ENCODE measurements at places on chromosomes 3 and 15. TPM values are rescaled to one million over a fixed set of nuclear protein-coding genes. Genes with fewer than 3 reads are reported as not detected.
A peak's percentile ranks its signal among the peaks of the same experiment; 100 is the strongest.

Gene SERPINI2
- not detected for total RNA-seq

Gene PIGB
- 4.2 TPM for total RNA-seq

Gene CELF6
- 1.5 TPM for total RNA-seq

Gene COX5A
- 1,577 TPM for total RNA-seq

Gene GABRA5
- not detected for total RNA-seq

Gene LIPC
- 0.32 TPM for total RNA-seq

Gene CMTM7
- total RNA-seq: 4.4 TPM

Gene MUC20
- total RNA-seq: 3.6 TPM

Gene THSD4
- 80.7 TPM for total RNA-seq

Gene RAD51
- total RNA-seq: 1.5 TPM

Gene CLK3
- total RNA-seq: 55.3 TPM

Gene PARP15
- 0.52 TPM for total RNA-seq

DNA sequence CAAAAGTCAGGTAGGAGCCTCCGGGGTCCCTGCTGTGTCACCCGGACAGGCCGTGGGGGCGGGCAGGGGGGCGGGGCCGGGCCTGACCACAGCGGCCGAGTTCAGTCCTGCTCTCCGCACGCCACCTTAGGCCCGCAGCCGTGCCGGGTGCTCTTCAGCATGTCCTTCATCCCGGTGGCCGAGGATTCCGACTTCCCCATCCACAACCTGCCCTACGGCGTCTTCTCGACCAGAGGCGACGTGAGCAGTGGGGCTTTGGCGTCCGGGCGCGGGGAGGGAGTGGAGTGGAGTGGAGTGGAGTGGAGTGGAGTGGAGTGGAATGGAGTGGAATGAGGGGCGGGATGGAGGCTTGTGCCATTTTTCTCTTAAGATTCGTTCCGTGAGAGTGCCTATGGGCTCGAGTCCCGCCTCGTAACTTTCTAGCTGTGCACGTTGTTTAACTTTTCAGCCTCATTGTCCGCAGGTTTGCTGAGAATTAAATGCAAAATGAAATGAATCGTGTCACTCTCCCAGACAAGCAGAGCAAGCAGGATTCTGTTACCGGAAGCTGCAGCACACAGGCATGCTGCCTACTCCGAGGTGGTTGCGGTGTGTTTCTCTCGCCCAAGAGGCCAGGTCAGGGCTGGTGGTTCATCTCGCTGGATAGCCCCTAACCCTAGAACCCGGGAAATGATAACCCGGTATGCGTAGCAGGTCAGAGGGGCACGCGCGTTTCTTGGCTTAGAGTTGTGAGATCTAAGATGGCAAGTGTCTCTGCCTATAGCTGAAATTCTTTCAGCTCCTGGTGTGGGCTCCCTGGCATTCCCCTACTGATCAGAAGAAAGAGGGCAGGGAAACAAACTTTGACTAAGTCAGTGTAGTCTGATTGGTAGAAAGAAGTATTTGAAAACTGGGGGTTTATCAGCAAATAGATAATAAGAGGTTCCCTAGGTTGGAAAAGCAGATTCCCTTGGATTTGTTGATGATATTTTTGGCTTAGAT is at the start of gene FAH:
FAH (plus strand) TSS at position 104 of the 981 bp plus-strand sequence; CDS start at position 160, 56 bp downstream.
- DNase-seq: no peak

DNA sequence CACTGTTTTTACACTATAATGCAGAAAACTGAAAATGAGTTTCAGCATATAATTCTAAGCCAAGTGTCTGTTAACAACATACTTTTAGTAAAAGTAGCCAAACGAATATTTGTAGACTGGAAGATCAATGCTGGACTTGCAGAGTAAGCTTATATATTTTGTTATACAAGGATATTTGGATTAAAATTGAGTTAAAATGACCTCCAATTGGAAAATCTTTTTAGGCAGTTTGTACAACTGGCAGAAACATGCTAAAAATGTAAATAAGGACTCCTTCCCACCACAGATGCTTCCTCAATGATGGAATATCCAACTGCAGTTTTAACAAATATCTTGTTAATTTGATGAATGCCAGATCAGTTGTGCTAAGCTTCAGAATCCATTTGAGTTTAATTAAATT is 25.3 kb downstream of the ZBBX start:
- no peak for DNase-seq

DNA sequence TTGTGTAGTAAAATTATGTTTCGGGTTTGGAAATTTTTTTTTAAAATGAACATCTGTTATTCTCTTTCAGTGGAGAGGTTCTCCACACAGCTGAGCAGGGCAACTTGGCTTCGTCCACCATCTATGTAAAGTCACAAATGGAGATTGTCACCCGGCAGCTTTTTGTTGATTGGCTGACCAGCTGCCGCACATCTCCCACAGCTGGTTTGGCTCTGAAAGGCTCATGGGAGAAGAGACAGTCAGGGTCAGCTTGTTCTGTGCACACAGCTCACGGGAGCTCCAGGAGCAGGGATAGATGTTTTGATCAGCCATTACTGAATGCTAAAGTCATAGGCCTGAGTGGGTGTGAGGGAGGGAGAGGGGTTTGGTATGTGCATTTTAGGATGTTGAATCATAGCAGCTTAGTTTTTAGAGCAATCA is 12.9 kb upstream of the CCDC80 start:
- DNase-seq: peak; percentile 71

DNA sequence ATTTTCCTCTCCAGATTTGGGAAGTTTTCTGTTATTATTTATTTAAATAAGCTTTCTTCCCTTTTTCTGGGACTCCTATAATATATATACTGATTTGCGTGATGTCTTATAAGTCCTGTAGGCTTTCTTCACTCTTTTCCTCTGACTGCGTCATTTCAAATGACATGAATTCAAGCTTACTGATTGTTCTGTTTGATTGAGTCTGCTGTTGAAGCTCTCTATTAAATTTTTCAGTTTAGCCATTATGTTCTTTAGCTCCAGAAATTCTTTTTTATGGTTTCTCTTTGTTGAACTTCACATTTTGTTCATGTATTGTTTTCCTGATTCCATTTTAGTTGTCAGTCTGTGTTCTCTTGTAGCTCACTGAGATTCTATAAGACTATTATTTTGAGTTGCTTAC is 135.8 kb upstream of the PRR23C start:
- DNase-seq: no peak

GRCh38 chr3:139104062-139104461 is 59.4 kb upstream of the PRR23C start:
- no peak for DNase-seq

- no peak for DNase-seq
Measured at GRCh38 chr15:41853831-41854230, 15.2 kb downstream of the PLA2G4B start.

DNA sequence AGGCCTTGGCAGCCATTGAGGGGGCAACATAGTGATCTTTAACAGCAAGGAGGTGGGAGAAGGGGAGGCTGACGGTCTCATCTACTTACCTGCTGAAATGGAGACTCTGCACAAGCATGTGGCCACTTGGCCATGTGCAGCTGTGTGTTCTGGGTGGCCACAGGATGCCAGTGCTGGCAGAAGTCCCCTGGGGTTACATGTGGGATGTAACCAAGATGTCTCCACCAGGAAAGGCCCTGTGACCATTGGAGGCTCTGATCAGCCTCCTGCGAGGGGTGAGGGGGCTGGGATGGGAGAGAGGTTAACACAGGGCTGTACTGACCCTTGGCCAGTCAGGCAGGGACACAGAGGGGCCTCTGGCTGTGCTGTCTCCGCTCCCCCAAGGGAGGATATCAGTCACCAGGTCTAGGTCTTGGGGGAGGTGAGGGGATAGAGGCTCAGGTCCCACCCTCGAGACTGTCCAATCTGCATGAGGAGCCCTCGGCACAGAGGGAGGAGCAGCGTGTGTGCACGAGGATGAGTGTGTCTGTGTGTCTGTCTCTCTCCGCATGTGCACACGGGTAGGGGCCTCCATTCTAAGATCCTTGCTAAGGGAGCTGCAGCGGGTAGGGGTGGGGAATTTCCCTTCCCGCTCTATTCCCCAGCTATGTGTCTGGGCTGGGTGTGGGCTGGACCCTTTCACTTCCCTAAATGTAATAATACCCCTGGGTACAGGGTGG is 19.5 kb downstream of the PRKCD start:
- no peak for DNase-seq

GRCh38 chr15:41856262-41856661 is 17.6 kb downstream of the PLA2G4B start:
- DNase-seq: no peak

- DNase-seq: no peak
Measured at GRCh38 chr3:124034844-124035152, 42.9 kb upstream of the ROPN1 start.

- peak; percentile 43 for DNase-seq
Measured at GRCh38 chr3:8767667-8768363, 1.6 kb downstream of the OXTR start.

GRCh38 chr3:124995460-124995994 is 60.3 kb downstream of the HEG1 start:
- DNase-seq: peak; percentile 59

Measured in left ventricle myocardium superior (tissue), 1 donor.